Activated naive CD8-positive, alpha-beta T cell treated with anti-CD3 and anti-CD28 coated beads, Interleukin-2, amount 10 ng/mL, durations not matched to agents 7 days and 5 days (primary cell): ENCODE measurements at places on chromosomes 6 and 20.

- no peak for DNase-seq
Observed at GRCh38 chr6:144156338-144156737, 6.0 kb downstream of the STX11 start.

- DNase-seq: no peak
Observed at GRCh38 chr20:3209946-3210317, 634 bp downstream of the ITPA start.

DNA sequence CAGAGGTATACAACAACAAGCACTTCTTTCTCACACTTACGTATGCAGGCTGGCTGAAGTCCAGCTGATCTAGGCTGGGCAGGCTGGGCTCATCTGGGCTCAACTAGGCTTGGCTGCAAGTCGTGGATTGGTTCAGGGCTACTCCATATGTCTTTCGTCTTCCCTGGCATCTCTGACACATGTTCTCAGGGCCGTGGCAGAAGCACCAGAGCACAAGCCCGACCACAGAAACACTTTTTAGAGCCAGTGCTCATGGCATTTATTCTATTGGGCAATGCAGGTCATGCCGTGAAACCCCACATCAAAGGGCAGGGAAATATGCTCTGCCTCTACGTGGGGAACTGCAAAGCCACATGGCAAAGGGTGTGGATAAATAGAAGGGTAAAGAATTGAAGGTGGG lies 93.8 kb downstream of the RIN2 start:
- no peak for DNase-seq

- DNase-seq: no peak
Observed at GRCh38 chr6:41561931-41562911, 16.0 kb downstream of the FOXP4 start.

DNA sequence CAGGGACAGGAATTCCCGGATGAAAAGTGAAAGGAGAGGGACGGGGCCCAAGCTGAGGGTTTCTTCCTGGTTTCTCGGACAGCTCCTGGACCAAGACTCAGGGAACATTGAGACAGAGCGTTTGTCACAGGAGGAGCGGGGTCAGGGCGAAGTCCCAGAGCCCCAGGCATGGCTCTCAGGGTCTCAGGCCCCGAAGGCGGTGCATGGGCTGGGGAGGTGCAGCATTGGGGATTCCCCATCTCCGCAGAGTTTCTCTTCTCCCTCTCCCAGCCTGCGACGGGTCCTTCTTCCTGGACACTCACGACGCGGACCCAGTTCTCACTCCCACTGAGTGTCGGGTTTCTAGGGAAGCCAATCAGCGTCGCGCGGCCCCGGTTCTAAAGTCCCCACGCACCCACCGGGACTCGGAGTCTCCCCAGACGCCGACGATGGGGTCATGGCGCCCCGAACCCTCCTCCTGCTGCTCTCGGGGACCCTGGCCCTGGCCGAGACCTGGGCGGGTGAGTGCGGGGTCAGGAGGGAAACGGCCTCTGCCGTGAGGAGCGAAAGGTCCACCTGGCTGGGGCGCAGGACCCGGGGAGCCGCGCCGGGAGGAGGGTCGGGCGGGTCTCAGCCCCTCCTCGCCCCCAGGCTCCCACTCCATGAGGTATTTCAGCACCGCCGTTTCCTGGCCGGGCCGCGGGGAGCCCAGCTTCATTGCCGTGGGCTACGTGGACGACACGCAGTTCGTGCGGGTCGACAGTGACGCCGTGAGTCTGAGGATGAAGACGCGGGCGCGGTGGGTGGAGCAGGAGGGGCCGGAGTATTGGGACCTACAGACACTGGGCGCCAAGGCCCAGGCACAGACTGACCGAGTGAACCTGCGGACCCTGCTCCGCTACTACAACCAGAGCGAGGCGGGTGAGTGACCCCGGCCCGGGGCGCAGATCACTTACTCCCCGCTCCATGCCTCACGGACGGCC lies 54.6 kb upstream of the POLR1H start:
- peak; percentile 39 for DNase-seq

GRCh38 chr6:57224769-57225515 lies 2.8 kb upstream of the RAB23 start:
- no peak for DNase-seq

DNA sequence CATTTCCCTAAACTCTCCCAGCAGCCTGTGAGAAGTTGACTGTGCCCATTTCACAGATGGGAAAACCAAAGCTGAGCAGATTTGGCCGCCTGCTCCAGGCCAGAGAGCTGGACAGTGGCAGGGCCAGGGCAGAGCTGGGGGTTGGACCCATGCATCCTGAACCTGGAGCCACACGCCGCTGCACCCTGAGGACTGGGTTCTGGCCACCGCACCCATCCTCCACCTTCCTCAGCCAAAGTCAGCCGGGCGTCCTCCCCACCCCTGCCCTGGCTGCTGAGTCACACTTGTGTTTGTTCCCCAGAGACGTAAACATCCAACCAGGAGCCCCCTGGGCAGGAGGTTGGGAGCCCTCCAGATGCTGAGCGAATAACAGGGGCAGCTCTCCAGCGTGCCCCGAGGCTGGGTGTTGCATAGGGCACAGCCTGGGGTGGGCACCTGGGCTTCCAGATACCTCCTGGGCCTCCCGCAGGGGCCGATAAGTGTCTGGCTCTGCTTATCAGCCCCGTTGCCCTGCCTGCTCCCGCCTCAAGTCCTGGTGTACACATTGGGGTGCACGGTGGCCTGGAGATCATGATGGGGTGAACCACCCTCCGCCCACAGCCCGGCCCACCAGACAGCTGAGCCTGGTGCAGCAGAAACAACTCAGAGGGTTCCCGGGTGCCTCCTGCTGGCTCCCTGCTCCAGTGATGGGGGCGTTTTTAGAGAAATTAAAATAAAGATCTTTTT lies 23.8 kb downstream of the RBM38 start:
- no peak for DNase-seq
